ENCODE measurements at places on chromosomes 16 and 17.

DNA sequence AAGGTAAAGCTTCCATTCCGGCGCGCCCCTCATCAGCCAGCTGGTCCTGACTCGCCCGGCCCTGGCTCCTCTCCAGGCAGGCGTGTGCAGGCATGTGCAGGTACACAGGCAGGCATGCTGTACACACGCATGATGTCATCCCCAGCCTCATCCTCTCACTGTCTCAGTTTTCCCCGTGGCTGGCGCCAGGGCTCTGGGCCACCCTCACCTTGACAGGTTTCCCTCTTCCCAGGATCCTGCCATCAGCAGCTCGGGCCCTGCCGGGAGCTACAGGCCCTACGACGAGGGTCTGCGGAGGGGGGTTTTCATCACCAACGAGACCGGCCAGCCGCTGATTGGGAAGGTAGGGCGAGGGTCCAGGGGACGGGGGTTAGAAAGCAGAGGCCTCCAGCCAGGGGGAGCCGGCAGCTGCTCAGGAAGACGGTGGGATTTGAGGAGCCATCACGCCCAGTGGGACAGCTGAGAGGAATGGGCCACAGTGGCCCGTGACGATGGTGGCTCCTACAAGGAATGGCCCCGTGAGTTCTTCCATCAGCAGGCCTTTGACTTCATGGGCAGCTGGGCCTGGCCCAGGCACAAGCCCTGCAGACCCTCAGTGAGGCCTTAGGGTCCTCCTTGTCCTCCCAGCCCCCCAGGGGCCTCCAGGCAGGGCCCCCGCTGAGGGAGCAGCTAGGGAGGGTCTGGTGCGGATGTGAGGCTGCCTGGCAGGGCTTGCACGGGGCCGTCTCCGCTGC lies 8.5 kb downstream of the GAA start:
- no peak for DNase-seq

DNA sequence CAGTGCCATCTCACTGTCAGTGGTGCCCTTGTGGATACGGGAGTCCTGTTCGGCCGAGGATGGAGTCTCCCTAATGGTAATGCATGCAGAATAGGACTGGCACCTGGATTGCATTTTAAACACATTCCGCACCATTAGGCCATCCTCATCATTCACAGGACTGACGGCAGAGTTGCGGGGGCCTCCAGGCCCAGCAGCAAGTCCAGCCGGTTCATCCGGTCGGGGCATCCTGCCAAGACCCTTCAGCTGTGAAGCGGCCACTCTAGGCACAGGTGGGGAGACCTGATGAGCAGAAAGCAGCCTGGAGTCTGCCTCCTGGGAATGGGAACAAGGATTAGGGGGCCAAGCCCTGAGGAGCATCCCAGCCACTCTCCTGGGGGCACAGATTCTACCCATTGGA lies 90.3 kb upstream of the XYLT1 start:
- no peak for DNase-seq

DNA sequence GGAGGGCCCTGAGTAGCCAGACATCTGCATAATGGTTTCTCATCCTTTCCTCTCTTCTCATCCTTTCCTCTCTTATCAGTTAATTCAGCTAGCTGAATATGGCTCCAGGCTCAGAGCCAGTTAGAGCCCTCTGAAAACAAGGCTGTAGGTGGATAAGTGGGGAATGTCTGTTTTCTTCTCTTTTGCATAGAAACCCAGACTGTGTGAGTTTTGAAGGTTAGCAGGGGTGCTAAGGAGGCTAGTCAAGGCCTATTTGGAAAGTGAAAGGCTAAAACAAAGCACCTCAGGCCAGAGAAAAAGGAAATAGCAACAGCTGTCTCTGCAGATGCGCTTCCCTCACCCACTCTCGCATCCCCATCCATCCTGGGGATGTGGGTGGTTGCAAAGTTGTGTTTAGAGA lies 420.9 kb downstream of the SHISA9 start:
- no peak for DNase-seq

GRCh38 chr17:80936218-80936617 lies 55.4 kb upstream of the CHMP6 start:
- DNase-seq: no peak

Data from activated gamma-delta T cell (primary cell).